Frontal cortex (tissue), 4 donors: ENCODE measurements at places on chromosomes 16 and 17. TPM values are rescaled to one million over a fixed set of nuclear protein-coding genes. Genes with fewer than 3 reads are reported as not detected.

The RNF222 gene
- total RNA-seq: not detected

GRCh38 chr17:48546924-48547807, 2.3 kb upstream of the HOXB2 start:
- DNase-seq: no peak

DNA sequence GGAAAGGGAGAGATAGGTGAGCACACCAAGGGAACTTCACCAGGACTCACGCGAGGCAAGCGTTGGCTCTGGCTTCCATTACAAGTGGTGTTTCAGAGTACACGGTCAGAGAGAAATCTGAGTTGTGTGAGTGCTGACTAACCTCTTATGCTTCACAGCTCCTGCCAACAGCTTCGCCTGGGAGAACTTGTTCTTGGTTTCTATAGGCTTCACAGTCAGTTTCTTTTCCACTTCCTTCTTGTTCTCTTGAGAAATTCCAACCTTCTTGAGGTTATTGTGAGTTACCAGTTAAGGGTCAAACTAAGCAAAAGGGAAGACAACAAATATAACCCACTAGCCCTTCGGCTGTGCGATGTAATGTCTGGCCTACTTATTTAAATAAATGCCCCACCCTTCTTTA, 18.9 kb downstream of the PSME3IP1 start:
- DNase-seq: no peak

The HOXB5 gene
- not detected for total RNA-seq

The SDK2 gene
- total RNA-seq: 6.9 TPM

- DNase-seq: no peak
These were observed 4.5 kb upstream of the PRDM7 start for GRCh38 chr16:90081606-90081970.

DNA sequence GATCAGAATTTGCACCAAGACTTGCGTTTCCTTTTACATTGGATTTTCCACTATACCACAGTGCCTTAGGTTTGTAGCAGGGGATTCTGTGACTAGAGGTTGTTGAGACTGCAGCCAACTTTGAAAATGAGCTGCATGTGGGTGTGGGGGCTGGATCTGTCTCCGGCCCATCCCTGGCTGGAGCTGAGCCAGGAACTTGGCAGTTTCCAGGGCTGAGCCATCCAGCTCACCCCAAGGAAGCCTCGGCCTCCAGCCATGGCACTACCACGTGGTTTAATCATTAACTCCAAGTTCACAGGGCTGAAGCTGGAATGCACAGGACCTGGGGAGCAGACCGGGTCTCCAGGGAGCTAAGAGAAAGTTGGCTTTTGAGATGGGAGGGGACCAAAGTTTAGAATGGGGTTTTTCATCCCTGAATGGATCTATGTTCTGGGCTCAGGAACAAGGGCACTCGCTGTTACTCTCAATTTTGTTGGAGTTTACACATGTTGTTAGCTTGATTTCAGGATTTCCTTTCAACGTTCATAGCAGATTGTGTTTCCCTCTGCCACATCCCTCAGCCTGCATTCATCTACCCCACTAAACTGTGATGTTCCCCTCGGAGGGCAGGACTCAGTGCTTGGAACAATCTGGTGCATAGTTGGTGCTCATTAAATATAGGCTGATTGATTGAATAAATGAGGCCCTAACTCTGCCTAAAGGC, 42.3 kb upstream of the HNF1B start:
- no peak for DNase-seq

- no peak for DNase-seq
These were observed 5.4 kb upstream of the LHX1 start for GRCh38 chr17:36931697-36932382.

The AURKB gene
- total RNA-seq: 3.7 TPM

DNA sequence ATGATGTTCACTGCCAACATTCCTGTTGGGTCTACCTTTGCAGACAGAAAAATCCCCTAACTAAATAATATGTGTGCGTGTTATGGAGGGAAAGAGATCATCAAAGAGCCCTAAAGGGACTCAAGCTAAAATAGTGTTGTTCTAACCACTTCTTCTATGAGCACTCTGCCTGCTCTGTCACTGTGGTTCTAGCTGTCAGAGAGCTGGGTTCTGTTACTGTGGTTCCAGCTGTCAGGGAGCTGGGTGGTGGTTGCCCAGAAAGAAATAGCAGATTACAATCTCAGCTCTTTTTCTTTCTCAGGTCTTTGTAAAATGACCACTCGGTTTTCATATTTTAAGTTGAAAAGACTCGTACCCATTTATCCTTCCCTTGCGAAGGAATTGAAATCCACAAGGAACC, 176.3 kb downstream of the HS3ST3A1 start:
- no peak for DNase-seq

The C17orf58 gene
- 38.3 TPM for total RNA-seq

- DNase-seq: no peak
These were observed 6.8 kb downstream of the DHX8 start for GRCh38 chr17:43490621-43491020.

GRCh38 chr17:2883544-2884213, 87.4 kb downstream of the RAP1GAP2 start:
- DNase-seq: no peak

The MPP2 gene
- 13.9 TPM for total RNA-seq

GRCh38 chr16:55052741-55053415, 122.2 kb downstream of the IRX5 start:
- no peak for DNase-seq

The COG1 gene
- 18.3 TPM for total RNA-seq

DNA sequence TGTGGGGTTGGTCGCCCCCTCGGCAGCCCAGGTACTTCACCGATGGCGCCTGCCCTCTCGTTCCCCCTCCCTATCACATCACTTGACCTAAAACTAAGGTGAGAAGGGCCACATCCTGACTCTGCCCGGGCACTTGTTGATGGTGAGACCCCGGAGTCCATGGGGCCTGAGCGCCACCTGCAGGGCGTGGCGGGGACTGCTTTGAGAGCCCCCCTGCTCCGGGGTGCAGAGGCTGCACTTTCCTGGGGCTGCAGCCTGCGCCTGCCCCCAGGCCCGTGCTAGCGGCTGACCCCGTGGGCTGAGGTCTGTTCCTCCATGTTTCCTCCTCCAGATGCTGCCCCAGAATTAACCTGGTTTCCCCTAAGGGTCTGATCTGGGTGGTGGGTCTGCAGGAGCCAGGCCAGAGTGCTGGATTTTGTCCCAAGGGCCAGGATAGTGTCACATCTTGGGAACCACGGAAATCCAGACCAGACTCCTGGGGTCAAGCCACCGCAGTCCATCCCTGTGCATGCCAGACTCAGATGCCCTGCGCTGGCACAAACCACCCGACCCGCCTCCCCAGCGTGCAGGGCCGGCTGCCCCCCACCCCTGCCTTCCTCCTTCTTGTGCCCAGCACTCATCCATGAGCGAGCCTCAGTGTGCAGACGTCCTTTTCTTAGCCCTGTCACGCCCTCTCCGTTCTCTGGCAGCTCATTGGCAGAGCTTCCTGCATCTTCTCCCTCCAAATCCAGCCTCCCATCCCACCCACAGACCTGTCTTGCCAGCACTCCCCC, 2.7 kb downstream of the NDUFAF8 start:
- peak; percentile 69 for DNase-seq

The CCL2 gene
- total RNA-seq: 1.2 TPM

DNA sequence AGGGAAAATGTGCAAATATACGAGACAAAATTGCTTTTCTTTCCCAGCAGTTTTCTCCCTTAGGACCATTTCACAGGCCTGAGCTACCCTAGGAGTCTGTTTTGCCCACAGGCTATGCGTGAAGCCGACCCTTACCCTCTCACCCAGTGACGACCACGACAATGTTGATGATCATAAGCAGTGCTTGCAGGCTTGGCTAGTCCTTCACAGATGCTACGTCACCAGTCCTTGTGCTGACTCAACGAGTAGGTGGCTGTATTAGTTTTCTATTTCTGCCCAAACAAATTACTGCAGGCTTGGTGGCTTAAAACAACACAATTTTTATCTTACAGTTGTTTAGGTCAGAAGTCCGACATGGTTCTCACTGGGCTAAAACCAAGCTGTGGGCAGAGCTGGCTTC, 574.6 kb upstream of the HSBP1 start:
- DNase-seq: no peak

GRCh38 chr17:35923609-35924114, 6.9 kb downstream of the RDM1 start:
- no peak for DNase-seq

DNA sequence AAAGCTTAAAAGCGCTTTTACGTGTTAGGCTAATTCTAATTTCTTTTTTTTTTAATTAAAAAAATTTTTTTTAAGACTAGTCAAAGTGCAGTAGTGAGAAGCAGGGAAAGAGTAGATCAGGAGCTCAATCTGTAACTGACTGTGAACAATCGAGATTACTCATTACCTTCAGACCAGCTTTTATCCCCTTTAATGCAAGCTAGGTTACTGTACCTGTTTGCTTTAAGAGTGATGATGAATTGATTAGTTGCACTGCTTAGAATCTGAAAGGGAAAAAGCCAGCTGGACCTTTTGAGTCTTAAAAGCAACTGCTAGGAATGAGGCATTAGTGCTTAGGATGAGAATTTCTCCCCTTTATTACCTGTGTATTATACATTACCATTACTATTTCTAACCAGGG, 19.0 kb downstream of the PSMD11 start:
- no peak for DNase-seq

The ABCC12 gene
- total RNA-seq: 0.41 TPM

DNA sequence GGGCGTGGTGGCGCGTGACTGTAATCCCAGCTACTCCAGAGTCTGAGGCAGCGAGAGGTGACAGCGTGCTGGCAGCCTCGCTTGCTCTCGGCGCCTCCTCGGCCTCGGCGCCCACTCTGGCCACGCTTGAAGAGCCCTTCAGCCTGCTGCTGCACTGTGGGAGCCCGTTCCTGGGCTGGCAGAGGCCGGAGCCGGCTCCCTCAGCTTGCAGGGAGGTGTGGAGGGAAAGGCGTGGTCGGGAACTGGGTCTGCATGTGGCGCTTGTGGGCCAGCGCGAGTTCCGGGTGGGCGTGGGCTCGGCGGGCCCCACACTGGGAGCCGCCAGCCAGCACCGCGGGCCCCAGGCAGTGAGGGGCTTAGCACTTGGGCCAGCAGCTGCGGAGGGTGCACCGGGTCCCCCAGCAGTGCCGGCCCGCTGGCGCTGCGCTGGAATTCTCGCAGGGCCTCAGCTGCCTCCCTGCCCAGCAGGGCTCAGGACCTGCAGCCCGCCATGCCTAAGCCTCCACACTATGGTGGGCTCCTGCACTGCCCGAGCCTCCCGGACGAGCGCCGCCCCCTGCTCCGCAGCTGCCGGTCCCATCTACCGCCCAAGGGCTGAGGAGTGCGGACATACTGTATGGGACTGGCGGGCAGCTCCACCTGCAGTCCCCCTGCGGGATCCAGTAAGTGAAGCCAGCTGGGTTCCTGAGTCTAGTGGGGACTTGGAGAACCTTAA, 1093.3 kb upstream of the CDH8 start:
- DNase-seq: no peak

The SLC12A3 gene
- total RNA-seq: not detected

- DNase-seq: no peak
These were observed 100.8 kb upstream of the CORO6 start for GRCh38 chr17:29723278-29724047.

The PRSS33 gene
- not detected for total RNA-seq
